Fibroblast of skin of right biceps (primary cell): ENCODE measurements at places on chromosomes 2 and 18.

DNA sequence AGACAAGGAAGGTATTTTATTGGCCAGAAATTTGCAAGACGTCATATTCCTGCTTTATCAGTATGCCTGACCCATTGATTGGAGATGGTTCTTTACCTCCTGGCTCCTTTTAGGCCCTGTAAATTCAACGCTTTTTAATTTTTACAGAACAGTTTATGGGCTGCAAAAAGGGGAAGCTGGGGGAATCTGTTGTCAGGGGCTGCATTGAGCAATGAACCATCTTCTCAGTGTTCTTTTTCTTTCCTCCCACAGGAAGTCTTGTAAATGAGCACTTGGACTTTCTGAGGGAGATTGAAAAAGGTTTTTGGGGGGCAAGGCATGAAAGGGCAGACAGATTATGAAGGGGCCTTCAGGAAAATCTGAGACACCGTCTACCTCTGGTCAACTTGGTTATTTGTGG is 503.6 kb upstream of the TNP1 start:
- DNase-seq = no peak

- DNase-seq = no peak
Measured at GRCh38 chr2:239390546-239391285, 10.1 kb downstream of the HDAC4 start.

DNA sequence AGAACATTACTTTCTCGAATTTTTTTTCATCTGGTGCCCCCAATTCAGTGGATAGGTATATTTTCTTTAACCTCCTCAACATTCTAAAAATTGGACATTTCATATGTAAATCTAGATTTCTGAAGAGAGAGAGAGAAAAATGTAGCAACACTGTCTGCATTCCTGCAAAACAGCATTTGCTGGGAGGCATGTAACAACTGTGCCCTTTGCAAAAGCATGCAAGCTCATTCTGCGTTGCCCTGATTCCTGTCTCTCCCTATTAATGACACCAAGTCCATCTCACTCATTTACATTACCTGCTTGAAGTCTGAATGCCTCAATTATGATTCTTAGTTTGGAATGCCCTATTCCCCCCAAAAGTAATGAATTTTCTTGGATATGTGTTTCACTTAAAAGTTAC is 79.8 kb upstream of the BARD1 start:
- no peak for DNase-seq

GRCh38 chr2:38296197-38296780 is 80.8 kb downstream of the ATL2 start:
- no peak for DNase-seq

DNA sequence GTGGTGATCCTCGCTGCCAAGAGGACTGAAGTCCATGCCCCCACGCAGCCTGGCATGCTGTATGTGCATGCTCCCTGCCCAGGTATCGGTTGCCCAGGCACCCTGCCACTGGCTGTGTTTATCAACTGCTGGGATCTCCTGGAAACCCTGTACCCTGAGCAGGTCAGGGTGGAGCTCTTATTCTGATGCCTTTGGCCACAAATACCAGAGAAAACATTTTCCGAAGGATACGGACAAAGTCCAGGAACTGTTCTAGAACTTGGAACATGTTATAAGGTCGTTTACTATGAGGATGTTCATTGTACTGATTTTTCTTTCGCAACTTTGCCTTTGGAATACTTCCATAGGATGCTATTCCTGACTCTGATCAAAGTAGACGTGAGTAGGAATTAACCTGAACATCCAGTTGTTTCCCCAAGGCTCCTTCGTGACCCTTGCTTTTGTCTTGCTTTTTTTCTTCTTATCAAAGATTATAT is 55.2 kb downstream of the TMEM17 start:
- DNase-seq = no peak
